ENCODE measurements at places on chromosomes 7 and 10.
A peak's percentile ranks its signal among the peaks of the same experiment; 100 is the strongest.

GRCh38 chr10:111077785-111078504, 1.1 kb downstream of the ADRA2A start:
- DNase-seq: no peak

DNA sequence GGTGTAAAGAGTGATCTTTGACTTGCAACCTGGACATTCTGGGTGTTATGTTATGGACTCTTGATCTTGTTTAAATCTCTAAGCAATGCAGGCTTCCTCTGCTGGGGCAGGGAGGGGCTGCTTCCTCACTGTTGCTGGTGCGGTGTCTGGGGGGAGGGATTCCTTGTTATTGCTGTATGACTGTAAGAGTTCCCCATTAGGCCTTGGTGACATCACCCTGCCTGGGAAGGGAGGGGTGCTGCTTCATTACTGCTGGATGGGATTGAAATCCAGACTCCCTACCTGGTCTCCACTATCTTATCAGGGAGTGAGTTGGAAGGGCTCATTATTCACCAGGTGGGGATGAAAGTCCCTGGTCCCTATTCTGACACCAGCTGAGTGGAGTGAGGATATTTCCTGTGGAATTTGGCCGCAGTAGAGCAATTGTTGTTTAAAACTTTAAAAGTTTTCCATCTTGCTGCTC, 8.8 kb downstream of the OGDH start:
- peak; percentile 79 for DNase-seq

- DNase-seq: no peak
These were observed 41.9 kb downstream of the MGAM2 start for GRCh38 chr7:142153400-142153799.

DNA sequence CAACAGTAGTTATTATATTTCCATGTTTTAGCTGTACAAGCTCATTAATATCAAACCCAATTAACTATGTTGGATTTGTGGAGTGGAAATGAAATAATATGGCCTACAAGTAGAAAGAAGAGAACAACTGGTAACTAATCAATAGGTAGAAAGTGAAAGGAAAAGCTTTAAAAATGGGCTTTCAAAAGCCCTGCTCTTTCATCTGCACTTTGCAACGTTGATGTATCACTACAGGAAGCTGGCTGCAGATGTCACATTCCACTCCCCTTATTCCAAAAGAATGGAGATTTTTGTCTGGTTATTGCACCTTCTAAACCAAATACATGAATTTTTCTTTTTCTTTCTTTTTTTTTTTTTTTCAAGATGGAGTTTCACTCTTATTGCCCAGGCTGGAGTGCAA, 11.7 kb upstream of the MKI67 start:
- no peak for DNase-seq

DNA sequence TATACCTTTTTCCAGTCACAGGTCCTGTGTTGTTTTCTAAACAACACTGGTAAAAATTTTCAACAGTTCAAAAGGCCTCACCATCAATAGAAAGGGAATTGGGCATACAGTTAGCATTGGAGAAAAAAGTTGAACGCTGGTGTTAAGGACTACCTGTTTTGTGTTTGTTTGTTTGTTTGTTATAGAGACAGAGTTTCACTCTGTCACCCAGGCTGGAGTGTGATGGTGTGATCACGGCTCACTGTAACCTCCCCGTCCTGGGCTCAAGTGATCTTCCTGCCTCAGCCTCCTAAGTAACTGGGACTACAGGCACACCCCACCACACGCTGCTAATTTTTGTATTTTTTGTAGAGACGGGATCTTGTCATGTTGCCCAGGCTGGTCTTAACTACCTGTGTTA, 306.1 kb downstream of the PRPF18 start:
- DNase-seq: no peak

- DNase-seq: no peak
These were observed 79.7 kb upstream of the MACROH2A2 start for GRCh38 chr10:69972981-69973397.

- DNase-seq: no peak
These were observed 689.5 kb downstream of the DNAJB9 start for GRCh38 chr7:109259151-109259550.

DNA sequence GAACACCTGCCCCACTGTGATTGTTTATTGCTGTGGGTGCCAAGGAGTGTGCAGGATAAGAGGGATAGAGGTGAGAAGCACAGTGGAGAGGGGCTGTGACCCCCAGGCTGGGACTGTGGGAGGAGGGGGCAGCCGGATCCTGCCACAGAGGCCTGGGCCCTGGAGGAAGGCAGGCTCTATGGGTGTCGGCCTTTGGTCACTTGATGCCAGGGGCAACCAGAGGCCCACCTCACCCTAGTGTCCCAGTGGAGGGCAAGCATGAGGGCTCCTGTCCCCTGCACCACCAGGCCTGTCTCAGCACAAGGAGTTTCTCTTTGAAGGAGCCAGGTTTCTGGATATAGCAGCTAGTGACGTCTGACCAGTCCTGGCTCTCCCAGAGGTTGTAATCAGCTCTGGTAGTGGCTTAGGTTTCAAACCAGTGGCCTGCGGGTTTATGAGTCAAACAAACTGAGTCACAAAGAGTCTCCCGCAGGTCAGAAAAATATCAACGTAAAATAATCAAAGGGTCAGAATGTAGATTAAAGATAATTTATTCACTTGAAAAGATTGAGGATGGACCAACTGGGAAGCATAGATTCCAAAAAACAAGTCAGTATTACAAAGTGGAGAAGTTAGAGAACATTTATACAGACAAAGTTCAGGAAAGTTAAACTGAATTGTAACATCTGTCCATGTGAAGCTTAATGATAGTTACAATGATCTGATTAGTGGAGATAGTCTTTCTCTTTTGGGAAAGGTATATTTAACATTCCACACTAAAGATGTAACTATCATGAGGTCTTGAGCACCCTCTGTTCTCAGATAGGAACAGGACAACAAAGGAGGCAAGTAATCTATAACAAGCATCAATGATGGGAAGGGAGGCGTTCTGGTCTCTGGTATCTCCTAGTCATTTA, 37.2 kb upstream of the ZNF488 start:
- DNase-seq: no peak

DNA sequence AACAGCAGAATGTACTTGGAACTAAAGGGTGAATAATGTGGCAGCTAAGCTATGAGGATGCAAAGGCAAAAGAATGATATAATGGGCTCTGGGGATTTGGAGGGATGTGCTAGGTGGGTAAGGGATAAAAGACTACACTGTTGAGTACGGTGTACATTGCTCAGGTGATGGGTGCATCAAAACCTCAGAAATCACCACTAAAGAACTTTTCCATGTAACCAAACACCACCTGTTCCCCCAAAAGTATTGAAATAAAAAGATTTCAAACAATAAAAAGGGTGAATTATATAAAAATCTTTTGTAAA, 1.6 kb upstream of the CHCHD2 start:
- no peak for DNase-seq

DNA sequence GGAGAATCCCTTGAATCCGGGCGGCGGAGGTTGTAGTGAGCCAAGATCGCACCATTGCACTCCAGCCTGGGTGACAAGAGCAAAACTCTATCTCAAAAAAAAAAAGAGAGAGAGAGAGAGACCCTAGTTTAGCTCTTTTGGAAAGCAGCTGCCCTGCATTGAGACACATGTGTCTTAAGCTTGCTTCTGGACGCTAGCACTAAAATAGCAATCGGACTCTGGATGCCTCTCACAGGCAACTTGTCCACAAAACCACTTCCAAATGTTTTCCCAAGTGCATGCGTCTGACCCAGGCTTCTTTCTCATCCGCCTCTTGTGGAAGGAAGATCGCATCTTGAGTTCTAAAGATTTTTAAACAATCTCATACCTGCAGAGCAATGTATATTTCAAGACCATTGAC, 182.7 kb downstream of the CUX1 start:
- DNase-seq: no peak

GRCh38 chr10:120828763-120829319, 22.3 kb upstream of the WDR11 start:
- no peak for DNase-seq

- no peak for DNase-seq
These were observed 287.6 kb downstream of the TWIST1 start for GRCh38 chr7:18829858-18830285.

DNA sequence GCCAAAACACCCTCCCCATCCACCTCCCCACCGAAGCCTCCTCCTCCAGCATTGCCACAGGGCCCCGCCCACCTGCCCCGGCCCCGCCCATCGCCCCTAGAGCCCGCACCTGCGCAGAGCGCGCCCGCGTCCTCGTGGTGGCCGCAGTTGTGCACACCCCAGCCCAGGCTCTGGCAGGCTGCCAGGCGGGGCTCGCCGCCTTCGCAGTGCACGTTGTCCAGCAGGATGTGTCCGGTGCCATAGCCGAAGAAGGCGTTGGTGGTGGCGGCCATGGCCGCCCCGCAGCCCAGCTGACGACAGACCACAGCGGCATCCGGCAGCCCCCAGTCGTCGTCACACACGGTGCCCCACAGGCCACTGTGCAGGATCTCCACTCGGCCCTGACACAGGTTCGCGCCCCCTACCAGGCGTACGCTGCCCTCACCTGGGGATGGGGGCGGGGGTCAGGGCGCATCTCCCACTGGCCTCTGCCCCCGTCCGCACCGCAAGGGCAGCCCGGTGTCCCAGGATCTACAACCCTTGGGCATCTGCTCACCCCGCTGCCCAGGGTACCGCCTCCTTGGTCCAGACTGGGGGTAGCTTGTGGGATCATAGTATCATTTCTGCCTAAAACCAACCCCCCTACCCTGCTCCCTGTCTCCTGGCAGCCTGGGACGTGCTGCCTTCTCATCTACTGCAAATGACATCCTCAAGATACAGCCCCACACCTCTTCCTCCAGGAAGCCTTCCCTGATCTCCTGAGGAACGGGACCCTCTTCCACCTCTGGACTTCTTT, 11.9 kb downstream of the SSC4D start:
- DNase-seq: peak; percentile 86

- no peak for DNase-seq
These were observed 207.2 kb downstream of the ZNF365 start for GRCh38 chr10:62581351-62581750.

GRCh38 chr7:69256634-69257081, 341.6 kb upstream of the AUTS2 start:
- peak; percentile 80 for DNase-seq

- no peak for DNase-seq
These were observed 178.3 kb downstream of the SKIDA1 start for GRCh38 chr10:21347043-21347784.

GRCh38 chr10:26486990-26487850, 49.1 kb downstream of the APBB1IP start:
- DNase-seq: peak; percentile 75

- no peak for DNase-seq
These were observed 179.0 kb downstream of the FAM107B start for GRCh38 chr10:14595526-14596182.

- DNase-seq: peak; percentile 43
These were observed 552 bp downstream of the IL15RA start for GRCh38 chr10:5976512-5977470.

DNA sequence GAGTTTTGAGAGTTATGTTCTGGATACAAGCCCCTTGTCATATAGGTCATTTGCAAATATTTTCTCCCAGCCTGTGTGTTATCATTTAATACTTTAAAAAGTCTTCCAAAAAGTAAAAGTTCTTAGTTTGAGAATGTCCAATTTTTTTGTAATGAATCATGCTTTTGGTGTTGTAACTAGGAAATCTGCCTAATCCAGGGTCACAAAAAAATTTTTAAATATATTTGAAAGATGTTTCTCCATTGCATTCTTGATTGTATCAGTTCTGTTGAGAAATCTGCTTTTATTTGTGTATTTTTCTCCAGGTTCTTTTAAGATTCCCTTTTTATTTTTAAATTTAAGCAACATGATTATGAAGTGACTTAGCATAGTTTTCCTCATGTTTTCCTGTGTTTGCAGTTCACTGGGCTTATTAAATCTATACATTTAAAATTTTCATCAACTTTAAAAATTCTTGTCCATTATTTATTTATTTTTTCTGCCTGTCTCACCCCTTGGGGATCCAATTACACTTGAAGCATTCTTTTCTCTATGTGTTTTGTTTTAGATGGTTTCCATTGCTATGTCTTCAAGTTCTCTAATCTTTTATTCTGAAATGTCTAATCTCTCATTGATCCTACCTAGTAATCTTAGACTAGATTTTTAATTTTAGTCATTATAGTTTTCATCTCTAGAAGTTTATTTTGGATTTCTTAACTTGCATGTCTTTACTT, 47.0 kb downstream of the CCDC71L start:
- DNase-seq: no peak

DNA sequence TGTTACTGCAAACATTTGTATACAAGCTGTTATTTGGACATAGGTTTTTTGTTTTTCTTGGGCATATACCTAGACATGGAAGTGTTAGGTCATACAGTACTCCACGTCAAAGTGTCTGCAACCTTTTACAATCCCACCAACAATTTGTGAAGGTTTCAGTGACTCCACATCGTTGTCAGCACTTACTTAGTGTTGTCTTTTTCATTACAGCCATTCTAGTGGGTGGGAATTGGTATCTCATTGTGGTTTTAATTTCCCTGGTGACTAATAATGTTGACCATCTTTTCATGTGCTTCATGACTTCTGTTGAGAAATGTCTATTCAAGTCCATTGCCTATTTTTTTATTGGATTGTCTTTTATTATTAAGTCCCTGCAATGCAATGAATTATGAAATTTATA, 95.0 kb downstream of the UBE3C start:
- DNase-seq: no peak

- DNase-seq: no peak
These were observed 8.7 kb downstream of the GNB2 start for GRCh38 chr7:100682228-100682741.

- peak; percentile 63 for DNase-seq
These were observed 980 bp downstream of the ADAM8 start for GRCh38 chr10:133275684-133276092.

GRCh38 chr10:6070660-6071059, 8.5 kb upstream of the IL2RA start:
- DNase-seq: peak; percentile 21

DNA sequence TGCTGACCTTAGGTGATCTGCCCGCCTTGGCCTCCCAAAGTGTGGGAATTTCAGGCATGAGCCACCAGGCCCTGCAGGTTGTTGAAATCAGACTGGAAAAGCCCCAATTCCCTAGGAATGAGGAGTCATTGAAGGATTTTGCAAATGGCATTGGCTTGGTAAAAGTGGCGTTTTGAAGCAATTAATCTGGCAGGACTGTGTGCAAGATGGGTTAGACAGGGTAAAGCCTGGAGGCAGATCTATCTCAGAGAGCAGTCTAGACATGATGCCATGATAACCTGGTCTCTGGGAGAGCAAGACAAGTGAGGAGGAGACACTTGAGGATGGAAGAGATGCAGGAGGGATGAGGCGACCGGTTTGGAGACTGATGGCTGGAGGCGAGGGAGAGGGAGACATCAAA, 45.7 kb upstream of the UBE2H start:
- DNase-seq: no peak

- no peak for DNase-seq
These were observed 105.9 kb upstream of the CAV2 start for GRCh38 chr7:116393654-116394053.

GRCh38 chr7:29854257-29854938, 48.1 kb downstream of the WIPF3 start:
- DNase-seq: no peak

GRCh38 chr7:135966341-135967043, 10.7 kb downstream of the MTPN start:
- no peak for DNase-seq
